CD4-positive, alpha-beta T cell (primary cell): ENCODE measurements at places on chromosomes 7 and 10.

DNA sequence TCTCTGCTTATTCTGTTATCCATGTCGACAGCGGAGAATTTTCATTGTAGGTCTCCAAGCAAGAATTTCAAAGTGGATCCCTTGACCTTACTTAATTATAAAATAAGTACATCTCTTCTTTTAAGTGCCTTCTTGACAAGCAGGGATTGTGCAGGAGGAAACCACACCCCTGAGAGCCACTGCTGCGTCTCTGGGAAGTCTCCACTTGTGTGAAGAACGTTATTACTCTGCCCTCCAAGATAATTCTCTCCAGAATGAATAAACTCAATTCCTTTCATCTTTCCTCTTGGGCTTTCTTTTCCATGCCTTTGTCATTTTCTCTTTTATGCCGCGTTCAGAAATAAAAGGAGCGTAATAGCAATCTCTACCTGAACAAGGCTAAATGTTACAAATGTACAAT, 1030.9 kb upstream of the LRRTM3 start:
- no peak for DNase-seq

DNA sequence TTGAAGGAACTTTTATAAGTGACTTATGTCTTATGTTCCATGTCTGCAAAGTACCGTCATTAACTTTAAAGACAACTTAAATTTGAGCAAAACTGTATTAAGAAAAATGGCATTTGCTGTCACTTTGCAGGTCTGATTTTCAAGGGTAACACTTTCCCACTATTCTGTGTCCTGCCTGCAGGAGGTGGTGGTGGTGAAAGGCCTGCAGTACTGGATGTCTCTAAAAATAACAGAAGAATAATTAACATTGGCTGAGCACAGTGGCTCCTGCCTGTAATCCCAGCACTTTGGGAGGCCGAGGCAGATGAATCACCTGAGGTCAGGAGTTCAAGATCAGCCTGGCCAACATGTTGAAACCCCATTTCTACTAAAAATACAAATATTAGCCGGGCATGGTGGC, 13.2 kb upstream of the PTER start:
- DNase-seq: no peak

DNA sequence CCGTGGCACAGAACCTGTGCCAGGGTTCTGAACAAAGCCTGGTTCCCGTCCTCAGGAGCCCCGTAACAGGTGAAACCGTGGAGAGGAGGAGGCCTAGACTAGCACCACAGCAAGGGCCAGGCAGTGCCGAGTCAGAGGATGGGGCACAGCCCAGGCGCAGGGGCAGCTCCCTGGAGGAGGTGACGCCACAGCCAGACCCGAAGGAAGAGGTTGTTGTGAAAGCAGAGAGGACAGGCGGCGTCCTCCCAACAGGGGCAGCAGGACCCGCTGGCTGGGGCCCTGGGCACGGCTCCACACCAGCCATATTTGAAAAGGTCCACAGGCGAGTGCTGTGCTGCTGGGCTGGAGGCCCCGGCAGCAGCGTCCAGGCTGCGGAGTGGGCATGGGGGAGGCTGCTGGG, 25.7 kb downstream of the DAGLB start:
- DNase-seq: no peak

DNA sequence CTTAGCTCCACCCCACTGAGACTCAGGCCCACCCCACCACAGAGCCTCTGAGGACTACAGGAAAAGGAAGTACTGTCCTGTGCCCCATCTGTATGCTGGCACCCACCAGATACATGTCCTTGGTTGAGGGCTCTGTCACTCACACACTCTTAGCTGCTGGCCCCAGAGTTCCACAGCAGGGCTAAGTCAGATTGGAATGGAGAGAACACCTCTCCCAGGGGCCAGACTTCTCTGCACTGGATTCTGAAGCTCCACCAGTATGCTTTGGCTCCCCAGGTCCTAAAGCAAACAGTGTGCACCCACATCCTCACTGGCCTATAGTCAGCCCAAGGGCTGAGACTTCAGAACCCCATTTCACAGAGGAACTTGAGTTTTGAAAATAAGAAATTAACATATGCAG, 103.2 kb upstream of the PPP2R2D start:
- no peak for DNase-seq

DNA sequence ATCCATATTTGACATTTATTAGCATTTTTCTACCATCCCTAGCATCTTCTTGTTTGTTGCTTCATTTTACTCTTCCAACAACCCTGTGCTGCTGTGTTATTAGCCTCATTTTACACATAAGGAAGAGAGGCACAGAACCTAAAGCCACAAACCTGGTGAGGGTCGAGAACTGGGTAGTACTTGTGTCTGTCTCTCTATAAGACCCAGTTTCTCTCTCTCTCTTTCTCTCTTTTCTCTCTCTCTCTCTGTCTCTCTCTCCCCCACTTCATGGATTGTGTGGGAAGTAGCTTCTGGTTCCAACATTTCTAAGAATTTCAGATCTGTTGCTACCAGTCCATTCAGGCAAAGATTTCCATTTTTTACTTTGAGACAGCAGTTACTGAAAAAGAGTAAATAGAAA, 1.4 kb upstream of the FRA10AC1 start:
- DNase-seq: no peak

- DNase-seq: no peak
Observed at GRCh38 chr10:110005719-110006118, 2.1 kb upstream of the ADD3 start.

DNA sequence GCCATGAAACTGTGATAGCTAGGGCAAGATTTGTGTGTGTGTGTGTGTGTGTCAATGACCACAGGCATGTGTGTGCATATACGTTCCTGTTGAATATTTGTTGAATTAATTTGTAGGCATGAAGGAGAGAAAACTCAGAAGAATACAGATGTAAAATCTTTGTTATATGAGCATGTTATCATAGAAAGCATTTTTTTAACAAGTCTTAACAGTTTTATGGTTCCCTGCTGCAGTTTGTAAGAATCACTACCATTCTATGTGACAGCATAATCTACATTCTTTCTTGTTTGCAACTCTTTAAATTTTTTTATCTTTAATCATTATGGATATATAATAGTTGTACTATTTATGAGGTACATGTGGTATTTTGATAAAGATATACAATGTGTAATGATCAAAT, 130.3 kb downstream of the CD36 start:
- no peak for DNase-seq

DNA sequence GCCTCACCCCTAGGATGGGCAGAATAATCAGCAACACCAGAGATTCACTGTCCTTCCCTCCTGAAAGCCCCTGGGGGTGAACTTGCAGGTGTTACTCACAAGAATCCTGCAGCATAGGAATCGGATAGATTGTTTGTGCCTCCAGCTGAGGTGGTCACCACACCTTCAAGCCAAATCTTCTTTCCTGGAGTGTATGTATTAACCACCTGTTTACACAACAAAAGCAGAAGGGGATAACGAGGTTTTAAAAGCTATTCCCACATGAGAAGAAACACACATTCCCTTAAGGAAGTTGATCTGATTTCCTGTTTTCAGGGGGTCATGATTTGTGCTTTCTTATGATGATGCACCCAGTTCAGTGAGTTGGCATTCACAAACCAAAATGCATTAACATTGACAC, 173.8 kb upstream of the HPS1 start:
- DNase-seq: no peak

DNA sequence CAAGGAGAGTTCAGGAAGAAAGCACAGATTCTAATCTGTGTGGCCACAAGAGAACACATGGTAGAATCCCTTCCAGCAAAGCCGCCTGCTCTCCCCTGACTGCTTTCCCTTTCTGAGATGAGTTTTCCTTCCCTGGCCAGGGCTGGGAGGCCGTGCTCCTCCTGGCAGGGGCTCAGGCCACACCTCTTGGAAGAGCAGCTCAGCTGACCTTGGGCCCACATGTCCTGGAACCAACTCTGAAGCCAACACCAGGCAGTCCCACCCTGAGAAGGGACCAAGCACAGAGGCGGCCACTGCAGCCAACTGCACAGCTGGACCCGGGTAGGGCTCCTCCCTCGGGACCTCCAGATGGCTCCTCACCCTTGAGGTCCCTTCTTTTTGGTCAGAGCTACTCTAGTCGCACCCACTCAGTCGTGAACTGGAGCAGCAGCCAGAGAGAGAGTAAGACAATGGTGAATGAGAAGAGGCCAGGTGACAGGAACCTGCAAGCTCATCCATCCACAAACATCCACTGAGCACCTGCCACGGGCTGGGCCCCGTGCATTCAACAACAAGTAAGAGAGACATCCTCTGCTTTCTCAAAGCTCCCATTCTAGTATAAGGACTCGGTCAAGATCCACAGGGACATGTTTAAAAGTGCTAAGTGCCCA, 40.3 kb downstream of the FAM53B start:
- no peak for DNase-seq

DNA sequence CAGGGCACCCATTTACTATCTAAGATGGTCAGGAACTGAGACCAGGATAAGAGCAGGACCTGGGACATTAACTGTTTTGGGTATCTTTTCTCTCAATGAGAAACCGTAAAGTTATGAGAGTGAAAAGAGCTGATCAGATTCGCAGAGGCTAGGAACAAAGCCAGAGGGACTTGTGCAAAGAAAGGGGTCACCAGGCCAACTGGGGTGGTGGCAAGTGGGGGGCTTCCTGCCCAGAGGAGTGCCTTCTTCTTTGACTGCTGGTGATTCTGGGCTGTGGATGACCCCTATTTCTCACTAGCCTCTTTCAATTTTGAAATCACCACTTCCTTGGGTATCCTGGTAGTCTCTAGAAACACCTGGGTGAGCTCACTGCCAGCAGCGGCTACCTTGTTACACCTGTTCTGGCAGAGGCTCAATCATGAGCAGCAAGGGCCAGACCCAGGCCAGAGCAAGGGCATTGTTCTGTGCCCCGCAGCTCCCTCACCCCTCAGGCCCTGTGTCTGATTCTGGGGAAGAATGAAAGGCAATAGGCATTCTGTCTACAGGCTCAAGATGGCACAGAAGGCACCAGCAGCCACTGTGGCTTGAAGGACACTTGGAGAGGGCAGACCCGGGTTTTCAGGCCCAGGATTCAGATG, 999 bp downstream of the SFTPD start:
- DNase-seq: no peak

- DNase-seq: peak; percentile 28
Observed at GRCh38 chr10:5317547-5318107, 47.1 kb upstream of the UCN3 start.

- no peak for DNase-seq
Observed at GRCh38 chr7:155885167-155886155, 73.2 kb upstream of the SHH start.

GRCh38 chr7:105577251-105577650, 4.0 kb downstream of the EFCAB10 start:
- DNase-seq: no peak

DNA sequence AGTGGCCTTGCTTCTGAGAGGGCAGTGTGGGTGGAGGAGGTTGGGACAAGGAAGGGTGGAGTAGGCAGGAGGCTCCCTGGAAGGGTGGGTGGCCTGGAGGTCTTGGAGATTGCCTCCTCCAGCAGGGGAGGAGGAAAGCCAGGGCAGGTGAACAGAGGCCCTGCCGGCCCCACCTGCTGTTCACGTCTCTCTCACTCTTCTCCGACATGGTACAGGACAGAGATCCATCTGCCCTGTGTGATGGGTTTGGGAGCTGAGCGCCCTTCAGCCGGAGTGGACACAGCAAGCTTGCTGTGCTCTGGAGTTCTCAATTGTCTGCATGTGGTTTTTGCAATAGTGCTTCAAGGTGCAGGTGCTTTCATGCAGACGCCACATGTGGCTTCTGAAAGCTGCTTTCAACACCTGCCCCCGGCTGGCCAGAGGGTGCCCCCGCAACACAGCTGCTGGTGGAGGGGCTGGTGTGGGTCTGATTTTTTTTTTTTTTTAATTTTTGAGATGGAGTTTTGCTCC, 82.8 kb upstream of the GNA12 start:
- no peak for DNase-seq

DNA sequence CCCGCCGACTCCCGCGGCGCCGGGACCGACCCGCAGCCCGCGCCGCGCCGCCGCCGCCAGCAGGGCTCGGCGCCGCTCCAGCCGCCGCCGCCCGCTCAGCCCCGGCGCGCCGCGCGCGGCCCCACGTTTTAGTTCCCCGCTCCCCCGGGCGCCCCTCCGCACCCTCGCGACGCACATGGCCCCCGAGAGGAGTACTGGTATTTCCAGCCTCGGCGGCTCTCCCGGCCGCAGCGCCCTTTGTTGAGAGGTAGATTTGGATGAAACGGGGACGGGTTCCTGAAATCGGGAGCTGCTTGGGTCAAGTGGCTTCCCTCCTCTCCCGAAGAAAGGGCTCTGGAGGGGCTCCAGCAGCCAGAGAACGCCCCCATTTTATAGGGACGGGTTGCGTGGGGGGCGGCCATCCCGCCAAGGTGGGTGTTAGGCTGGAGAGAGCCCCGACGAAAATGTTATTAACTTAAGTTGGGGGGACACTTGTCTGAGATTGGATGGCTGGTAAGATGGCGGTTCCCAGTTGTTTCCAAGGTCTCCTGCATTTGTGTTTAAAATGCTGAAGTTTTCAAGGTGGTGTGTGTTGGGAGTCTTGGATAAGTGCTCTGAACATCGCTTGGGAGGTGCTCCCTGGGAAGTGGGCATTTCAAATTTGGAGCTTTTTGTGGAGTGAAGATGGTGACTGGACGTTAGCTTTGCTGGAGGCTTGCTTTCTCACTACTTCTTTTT, 1.2 kb downstream of the BMI1 start:
- no peak for DNase-seq

DNA sequence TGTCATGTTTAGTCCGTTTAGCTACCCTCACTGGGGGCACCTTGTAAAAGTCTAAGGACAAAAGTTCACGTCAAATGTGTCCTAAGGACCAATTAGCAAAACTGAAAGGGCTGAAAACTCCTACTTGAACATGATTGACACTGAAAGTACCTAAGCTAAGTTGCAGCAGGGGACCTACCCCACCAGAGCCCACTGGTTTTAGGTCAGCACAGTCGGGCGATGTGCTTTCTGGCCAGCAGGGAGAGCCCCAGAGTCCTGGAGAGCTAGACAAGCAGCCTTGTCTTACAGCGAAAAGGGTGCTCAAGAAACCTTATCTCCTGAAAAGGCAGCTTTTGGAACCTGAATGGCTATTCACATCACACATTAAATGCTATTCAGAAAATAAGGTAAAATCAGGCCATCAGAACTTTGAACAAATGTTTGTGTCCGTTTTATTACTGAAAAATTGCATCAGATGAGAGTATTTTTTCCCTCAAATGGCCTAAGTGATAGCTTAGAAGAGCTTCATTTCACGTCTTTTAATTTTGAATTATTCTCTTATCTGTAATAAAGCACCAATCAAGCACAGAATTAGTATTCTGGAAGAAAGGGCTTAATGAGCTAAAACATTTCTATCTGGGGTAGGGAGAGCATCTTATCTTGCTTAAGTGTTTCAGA, 52.2 kb upstream of the MKI67 start:
- DNase-seq: peak; percentile 25

DNA sequence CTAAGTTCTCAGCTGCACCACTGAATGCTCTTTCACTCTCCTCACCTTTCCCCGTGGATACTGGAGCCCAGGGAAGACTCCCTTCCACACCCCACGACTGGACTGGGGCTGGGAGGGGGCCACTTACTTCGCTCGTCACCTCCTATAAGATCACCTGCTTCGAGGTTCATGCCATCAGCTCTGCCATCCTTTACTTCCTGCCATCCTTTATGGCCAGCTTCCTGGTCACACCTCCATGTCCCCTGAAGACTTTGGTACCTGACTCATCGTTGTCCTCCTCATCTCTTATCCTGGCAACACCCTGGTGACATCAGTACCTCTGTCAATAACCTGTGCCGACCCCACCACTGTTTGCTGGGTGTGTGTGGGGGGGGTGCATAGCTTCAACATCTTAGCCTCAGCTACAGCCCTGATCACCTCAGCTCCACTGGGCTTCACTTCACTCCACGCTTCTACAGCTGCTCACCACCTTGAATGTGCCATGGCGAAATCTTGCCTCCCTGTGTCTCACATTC, 8.7 kb upstream of the VDAC2 start:
- DNase-seq: no peak

- no peak for DNase-seq
Observed at GRCh38 chr10:59284118-59284975, 78.0 kb downstream of the FAM13C start.

GRCh38 chr7:32406386-32406785, 83.8 kb downstream of the LSM5 start:
- DNase-seq: no peak
